NCI-H510A treated with DMSO at 0.1 percent for 48 hours (cell line): ENCODE measurements at places on chromosomes 16 and 17.

- peak; percentile 31 for DNase-seq
These were observed 20.7 kb downstream of the CD7 start for GRCh38 chr17:82296511-82297279.

- no peak for DNase-seq
These were observed 44.2 kb upstream of the SOX9 start for GRCh38 chr17:72076678-72077030.

DNA sequence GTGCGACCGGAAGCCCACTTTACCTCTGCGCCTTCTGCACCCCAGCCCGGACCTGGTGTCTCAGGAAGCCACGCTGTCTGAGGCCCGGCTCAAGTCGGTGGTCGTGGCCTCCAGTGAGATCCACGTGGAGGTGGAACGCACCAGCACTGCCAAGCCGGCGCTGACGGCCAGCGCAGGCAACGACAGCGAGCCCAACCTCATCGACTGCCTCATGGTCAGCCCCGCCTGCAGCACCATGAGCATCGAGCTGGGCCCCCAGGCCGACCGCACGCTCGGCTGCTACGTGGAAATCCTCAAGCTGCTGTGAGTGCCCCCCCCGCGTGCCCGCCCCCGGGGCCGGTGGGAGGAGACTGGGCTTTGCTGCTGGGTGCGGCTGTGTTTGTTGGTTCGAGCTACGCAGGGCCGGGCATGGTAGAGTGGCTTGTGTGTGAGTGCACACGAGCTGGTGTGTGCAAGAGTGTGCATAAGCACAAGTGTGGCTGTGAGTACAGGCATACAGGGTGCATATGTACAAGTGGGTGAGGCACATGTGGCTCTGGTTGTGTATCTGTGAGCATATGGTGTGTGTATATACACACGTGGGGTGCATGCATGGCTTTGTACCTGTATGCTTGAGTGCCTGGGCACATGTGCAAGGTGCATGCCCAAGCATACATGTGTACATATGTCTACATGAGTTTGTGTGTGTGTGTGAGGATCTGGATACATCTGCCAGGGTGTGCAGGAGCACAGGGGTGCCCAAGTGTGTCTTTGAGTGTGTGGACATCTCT, 100.6 kb upstream of the PLCG2 start:
- DNase-seq = no peak

GRCh38 chr16:55529018-55529417, 20.1 kb downstream of the LPCAT2 start:
- DNase-seq = no peak

- DNase-seq = no peak
These were observed 42.4 kb upstream of the ZNF629 start for GRCh38 chr16:30829130-30830071.

DNA sequence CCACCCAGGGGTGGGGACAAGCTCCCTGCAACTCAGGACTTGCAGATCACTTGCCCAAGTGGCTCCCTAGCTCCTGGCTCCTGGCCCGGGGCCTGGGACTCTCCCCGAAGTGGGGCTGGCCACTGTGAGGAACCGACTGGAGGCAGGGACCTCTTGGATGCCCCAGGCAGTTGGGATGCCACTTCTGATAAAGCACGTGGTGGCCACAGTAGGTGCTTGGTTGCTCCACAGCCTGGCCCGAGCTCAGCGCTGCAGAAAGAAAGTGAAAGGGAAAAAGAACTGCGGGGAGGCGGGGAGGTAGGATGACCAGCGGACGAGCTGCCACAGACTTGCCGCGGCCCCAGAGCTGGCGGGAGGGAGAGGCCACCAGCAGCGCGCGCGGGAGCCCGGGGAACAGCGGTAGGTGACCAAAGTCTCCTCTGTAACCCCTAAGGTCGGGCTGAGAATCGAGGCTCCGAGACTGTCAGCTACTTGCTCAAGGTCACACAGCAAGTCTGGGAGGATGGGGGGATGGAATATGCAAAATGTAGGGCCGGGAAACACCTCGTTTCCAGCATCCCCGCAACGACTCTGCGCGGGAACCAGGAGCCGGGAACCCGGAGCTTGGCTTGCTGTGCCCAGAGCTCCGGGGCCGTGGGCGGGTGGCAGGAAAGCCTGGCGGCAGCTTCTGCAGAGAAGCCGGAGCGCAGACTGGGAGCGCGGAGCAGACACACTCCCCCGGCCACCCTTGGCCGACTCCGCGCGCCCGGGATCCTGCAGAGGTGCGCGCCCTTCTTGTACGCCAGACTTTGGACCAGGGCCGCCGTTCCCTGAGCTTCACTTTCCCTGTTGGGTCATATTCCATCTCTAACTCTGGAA, 1.9 kb downstream of the CIITA start:
- DNase-seq = no peak

GRCh38 chr16:86079255-86079885, 180.4 kb downstream of the IRF8 start:
- no peak for DNase-seq
